Neuronal stem cell (in vitro differentiated cells): ENCODE measurements at places on chromosomes 13 and 19.
A peak's percentile ranks its signal among the peaks of the same experiment; 100 is the strongest.

- peak; percentile 37 for DNase-seq
These were observed 60.0 kb upstream of the LRCH1 start for GRCh38 chr13:46492946-46493345.

- DNase-seq, result peak; percentile 37
These were observed 741 bp downstream of the PLEKHF1 start for GRCh38 chr19:29665826-29666577.

DNA sequence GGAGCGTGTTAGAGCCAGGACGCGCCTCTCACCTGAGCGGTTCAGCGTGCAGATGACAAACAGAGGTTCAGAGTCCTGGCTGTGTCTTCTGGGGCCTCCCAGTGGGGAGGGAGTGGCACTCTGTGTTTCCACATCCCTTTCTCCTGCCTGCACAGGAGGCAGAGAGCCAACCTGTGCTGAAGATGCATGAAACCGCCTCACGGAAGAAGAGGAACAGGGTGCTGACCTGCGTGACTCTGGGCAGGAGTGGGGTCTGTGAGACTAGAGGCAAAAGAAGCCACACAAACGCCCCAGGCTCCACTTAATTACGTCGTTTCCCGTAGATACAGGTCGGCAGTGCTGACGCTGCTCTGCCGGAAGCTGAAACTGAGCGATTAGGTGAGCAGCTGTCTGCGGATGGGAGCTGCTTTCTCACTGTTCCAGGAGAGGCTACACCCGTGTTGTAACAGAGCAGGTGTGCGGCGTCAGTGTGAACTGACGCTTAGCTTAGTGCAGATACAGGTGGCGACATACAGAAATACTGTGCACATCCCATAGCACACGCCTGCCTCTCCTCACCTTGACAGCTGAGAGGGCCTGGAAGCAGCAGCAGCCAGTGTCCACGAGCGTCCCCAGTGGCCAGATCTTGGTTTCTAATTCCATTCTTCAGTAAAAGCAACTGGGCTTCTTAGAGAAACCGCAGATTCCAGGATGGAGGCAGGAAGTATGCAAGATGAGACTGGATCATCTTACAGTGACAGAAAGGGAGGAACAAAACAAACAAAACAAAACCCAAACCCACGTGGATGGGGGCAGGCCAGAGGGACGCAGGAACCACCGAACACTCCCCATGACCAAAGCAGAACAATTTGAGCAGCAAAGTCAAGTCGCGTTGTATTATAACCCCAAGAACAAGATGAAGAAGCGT is 37.7 kb upstream of the MCF2L start:
- no peak for DNase-seq

DNA sequence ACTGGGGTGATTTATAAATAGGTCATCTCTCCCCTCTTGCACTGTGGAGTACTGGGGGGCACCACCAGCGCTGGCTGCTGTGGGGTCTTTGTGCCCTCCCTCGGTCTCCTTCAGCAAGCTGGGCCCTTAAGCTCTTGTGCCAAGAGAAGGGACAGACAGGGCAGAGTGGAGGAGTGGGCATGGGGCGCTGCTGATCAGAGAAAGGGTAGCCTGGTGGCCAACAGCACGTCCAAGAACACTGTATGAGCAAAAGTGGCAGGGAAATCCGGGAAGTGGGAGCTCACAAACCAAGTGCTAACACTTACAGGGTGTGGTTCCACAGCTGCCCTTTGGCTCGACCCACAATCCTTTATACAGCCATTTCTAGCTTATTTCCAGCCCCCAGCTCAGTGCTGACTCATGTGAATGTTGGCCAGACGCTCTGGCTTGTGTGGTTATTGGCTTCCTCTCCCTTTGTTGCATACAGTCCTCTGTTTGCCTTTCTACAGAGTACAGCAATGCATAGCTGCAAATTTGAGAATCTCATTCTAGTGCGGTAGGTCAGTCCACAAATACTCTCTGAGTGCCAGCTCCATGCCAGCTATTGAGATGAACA is 298.8 kb downstream of the SHISA2 start:
- no peak for DNase-seq

DNA sequence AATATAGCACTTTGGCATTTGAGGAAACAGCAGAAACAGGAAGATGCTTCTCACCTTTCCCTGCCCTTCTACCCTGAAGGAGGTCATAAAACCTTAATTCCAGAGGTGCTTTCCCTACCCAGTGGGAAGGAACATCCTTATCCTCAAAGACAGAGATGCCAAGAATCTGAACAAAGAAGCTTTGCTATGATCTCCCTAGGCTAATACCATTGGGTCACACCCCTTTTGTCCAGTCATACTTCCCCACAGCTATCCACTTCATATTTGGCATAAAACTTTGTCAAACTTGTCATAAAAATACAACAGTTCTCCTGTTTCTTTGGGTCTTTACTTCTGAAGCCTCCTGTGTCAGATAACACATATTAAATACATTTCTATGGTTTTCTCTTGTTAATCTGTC is 21.7 kb upstream of the RXFP2 start:
- DNase-seq, result no peak

DNA sequence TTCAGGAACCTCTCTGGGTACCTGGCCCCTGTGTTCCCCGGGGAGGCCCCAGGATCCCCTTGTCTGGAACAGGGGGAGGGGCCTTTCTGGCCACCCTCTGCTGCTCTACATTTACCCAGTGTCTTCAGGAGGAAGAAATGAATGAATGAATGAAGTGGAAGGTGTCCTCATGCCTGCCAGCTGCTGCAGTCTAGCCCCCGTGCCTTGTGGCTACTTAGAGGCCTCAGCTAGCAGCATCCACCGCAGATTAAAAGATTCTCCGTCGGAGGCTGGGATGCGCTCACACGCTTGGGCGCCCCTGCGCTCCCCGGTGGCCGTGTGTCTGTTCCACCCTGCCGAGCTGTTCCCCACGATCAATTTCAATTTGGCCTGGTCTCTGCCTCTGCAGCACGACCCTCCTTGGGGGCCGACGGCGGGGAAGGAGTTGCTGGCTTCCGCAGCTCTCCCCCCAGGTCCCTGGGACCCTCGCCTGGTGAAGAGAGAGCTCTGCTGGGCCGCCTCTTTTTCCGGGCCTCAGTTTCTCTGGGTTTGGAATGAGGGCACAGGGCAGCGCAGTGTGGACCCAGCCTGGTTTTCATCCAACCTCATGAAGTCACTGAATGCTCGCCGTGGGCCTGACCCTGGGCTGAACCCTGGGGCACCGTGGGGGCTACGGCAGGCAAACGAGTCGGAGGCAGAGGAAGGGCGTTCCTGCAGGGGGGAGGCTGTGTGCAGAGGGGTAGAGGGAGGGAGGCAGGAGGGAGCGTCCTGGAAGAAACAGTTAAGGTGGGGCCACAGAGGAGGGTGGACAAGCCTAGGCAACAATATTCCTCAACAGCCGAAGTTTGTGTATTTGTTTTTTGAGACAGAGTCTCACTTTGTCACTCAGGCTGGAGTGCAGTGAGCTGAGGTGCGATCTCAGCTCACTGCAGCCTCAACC is 28.3 kb downstream of the EFNA2 start:
- no peak for DNase-seq

DNA sequence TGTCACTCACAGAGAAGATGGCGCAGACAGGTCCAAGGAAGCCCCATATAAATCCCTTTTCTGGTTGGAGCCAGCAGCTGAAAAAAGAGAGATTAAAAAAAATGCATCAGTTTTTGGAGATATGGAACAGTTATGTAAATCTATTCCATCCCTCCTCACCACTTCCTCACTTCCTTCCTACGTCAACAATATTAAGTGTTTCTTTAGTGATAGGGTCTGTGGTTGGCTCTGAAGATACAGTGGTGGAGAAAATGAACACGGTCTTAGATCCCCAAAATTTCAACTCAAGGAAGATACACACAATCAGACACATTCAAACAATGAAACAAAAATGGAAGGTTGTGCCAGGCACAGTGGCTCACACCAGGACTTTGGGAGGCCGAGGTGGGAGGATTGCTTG is 31.5 kb downstream of the ADGRE2 start:
- DNase-seq, result no peak

DNA sequence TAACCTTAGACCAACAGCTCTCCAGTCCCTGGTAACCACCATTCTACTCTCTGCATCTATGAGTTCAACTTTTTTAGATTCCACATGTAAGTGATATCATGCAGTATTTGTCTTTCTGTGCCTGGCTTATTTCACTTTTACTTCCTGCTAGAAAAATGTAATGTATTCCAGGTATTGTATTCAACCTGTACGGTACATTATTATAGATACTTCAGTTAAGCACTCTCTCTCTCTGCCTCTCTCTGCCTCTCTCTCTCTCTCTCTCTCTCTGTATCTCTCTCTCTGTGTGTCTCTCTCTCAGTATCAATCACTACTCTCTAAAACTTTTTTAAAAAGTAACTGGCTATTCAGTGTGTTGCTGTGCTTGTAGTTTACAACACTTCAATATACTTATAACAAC is 8.4 kb downstream of the DACH1 start:
- DNase-seq, result no peak

DNA sequence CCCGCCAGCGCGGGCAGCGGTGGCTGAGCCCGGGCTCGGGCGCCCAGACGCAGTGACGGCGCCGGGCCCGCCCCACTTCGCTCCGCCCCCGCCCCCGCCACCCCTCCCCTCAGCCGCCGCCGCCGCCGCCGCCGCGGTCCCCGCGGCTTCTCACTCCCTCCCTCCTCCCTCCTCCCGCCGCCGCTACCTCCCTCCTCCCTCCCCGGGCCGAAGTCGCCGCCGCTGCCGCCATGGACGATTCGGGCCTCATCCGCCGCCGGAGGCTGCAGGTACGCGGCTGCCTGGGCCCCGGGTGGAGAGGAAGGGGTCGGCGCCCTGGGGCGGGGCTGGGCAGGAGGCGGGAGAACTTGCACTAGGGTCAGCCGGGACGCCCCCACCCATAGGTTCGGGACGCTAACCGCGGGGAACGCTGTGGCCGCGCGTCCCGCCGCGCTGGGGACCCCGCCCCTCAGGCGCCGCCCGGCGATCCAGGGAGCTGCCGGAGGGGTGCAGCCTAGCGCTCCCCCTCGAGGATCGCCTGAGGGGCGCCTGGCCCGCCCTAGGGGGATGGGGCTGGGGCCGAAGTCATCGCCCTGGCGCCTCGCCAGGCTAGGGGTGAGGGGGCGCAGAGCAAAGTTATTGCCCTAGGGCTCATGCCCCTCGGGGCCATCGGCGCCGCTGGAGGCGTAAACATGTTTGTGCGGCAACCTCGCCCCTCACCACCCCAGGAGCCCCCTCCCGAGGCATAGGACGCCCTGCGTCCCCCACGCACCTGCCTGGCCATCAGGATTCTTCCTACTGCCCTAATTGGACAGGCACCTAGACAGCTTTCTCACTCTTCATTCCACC is 427 bp downstream of the RTBDN start:
- DNase-seq, result no peak

- DNase-seq, result no peak
These were observed 289.8 kb upstream of the SPRY2 start for GRCh38 chr13:80630685-80631121.

DNA sequence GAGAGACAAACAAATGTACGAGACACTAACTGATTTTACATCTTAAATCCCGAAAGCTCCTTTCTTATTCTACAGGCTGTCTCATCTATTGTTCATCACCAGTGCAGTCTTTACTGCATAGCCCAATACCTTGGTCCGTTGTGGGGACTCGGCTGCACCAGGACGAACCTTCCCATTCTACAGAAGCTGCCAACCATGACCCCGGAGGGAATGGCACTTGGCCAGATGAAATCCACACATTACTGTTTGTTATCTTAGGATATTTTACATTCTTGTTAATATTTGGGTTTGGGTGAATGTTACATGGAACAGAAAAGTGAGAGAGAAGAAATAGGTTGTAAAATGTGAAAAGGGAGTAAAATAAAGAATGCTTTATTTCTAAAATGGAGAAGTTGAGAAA is 195.1 kb downstream of the RFC3 start:
- no peak for DNase-seq

GRCh38 chr13:107808389-107808788 is 406.9 kb downstream of the LIG4 start:
- DNase-seq, result no peak

DNA sequence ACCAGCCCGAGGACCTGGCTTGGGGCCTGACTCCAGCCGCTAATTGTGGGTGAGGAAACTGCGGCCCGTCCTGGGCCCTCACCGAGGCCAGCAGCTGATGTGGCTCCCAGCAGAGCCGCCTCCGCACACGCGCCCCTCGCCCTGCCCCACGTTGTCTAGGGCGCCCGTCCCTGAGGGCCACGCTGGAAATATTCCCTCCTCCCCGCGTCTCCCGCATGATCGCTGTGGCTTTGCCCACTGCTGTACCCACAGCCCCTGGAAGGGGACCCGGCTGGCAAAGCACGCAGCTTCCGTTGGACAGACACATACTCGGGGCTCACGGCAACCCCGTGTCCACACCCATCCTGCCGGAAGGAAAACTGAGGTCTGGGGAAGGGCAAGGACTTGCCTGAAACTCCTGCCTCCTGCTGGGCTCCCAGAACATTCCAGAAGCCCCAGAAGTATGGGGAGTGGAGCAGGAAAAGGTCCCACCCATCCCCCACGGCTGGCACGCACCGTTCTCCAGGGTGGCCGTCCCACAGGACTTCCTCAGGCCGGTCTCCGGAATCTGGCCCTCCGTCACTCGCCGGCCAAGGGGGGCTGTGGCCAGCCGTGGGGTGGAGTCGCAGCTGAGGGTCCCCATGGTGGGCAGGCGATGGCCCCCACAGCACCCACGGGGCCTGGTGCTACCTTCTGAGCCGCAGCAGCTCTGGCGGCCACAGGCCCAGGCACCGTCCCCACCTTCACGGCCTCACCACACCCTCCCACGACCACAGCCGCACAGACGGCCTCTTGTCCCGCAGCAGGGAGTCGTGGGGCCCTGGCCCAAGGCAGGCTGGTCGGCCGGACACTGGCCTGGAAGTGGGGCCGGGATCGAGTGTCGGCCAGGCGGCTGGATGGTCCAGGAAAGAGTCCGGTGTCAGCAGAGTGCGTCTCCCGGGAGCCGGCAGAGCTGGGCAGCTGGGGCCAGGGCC is 13.6 kb upstream of the SHC2 start:
- DNase-seq, result no peak

- no peak for DNase-seq
These were observed 31.8 kb downstream of the PIP5K1C start for GRCh38 chr19:3668331-3669081.

- peak; percentile 67 for DNase-seq
These were observed 17.2 kb downstream of the CRTC1 start for GRCh38 chr19:18700501-18701249.

GRCh38 chr13:109412283-109412901 is 374.0 kb downstream of the IRS2 start:
- DNase-seq, result peak; percentile 61

GRCh38 chr13:21443171-21443570 is 15.9 kb downstream of the ZDHHC20 start:
- DNase-seq, result no peak

DNA sequence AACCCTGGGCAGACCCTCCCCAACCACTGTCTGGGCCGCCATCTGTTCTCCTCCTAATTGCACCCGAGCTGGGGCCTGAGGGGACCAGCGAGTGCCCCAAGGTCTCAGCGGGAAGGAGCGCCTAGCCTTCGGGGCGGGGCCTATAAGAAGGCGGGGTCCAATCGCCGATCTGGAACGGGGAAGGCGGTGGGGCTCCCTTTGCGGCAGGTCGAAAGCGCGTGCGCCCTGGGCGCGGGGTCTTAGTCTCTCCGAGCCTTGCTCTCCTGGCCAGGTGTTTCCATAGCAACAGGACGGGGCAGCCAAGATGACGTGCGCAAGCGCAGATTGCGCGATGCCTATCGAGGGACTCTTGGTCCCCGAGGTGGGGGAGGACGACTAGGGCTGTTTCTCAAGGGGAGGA is 2.8 kb downstream of the MAST1 start:
- peak; percentile 96 for DNase-seq

- no peak for DNase-seq
These were observed at the start of gene ZNF541 for GRCh38 chr19:47573071-47574026. TSS of gene ZNF541 (minus strand) at chr19:47573148. CDS start at chr19:47555856, 17,292 bp downstream.

GRCh38 chr19:2627319-2627829 is 75.1 kb downstream of the GNG7 start:
- no peak for DNase-seq

GRCh38 chr19:19661675-19662251 is 1.7 kb downstream of the ATP13A1 start:
- DNase-seq, result no peak
